ENCODE measurements at places on chromosomes 7 and 10. TPM values are rescaled to one million over a fixed set of nuclear protein-coding genes. Genes with fewer than 3 reads are reported as not detected.

DNA sequence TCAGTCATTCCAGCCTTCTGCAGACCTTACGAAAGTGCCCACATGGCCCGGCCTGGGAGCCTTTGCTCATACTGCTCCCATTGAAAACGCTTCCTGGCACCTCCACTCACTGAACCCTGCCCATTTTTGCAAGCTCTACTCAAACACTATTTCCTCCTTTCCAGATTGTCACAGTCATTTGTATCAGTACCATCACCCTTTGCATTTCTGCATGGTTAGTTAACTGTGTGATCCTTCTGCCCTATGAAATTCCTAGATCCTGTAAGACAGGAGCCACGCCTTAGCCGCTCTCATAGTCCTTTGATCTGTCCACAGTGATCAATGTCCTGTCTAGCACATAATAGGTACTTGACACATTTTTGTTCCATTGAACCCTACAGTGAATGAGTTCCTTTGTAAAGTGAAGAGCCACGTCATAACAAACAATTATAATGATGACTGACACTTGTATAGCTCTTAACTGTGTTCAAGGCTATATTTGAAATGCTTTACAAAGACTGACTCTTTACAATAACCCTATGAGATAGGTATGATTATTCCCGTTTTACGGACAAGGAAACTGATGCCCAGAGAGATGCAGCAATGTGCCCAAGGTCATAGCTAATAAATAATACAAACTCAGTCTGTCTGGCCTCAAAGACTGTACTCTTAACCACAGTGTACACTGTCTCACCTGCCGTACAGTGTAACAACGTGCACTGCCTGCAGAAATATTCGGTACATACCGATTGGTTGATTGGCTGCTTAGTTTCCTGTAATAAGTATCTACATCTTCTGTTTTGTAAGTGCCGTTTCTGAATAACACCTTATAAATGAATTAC is 16.6 kb upstream of the ITIH2 start:
- no peak for DNase-seq

DNA sequence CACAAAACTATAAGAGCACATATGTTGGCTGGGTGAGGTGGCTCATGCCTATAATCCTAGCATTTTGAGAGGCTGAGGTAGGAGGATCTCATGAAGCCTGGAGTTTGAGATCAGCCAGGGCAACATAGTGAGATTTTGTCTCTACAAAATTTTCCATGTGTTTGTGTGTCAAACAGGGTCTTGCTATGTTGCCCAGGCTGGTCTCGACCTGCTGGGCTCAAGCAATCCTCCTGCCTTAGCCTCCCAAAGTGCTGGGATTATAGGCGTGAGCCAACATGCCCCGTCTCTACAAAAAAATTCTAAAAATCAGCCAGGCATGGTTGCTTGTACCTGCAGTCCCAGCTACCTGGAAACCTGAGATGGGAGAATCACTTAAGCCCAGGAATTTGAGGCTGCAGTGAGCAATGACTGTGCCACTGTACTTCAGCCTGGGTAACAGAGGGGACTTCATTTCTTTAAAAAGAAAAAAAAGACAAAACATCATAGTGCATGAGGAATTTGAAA is 28.3 kb downstream of the FZD9 start:
- no peak for DNase-seq

- no peak for DNase-seq
Measured at GRCh38 chr7:3494947-3495346, 193.9 kb downstream of the SDK1 start.

DNA sequence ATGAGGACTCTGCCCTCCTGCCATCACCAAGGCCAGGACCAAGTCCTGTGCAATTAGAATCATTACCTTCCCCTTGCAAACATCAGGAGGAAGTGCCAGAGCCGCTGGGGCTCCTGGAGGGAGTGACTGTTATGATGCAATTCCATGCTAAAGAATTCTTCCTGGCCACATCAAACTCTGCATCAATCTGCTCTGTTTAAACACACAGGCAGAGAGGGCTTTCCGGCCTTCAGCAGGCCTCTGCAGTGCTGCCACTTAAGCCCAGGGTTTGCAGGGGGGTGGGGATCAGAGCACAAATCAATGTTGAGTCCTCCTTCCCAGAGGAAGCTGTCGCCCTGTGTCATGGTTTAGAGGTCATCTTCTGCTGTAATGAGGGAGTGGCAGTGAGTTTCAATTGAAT is 58.1 kb downstream of the CTBP2 start:
- DNase-seq: no peak

DNA sequence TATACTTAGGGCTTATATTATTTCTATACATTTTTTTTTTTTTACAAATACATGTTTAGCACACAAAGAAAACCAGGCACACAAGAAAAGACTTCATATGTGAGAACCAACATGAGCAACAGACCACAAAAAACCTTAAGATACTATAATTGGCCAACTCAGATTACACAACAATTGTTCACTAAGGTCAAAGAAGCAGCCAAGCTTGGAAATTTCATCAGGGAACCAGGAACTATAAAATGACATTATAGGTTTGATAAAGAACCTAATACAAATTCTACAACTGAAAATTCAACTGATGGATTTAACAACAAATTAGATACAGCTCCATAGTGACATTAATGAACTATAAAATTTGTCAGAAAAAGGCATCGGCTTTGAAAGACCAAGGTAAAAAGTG is 4.4 kb upstream of the LUC7L2 start:
- no peak for DNase-seq

- DNase-seq: no peak
Measured at GRCh38 chr10:124484661-124485060, 23.0 kb downstream of the LHPP start.

GRCh38 chr10:129079705-129080104 is 387.3 kb upstream of the MGMT start:
- DNase-seq: no peak

DNA sequence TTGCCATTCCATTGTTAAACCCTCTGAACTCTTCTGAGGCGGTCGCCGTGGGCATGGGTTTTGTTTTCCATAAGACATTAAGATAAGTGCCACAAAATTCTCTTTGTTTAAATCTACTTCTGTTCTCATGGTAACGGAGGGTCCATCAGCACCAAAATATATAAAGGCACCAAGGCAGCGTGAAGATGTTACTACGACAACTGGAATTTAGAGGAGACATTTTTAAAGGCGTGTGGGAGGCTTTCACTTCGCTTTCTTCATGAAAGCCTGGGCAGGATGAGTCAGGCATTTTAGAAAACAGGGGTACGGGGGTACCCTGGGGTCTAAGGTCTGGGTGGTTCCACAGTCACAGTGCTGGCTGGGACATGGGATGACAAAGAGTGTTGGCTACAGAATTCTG is 34.0 kb downstream of the SMKR1 start:
- peak; percentile 7 for DNase-seq

GRCh38 chr10:31242902-31243301 is 76.1 kb upstream of the ZEB1 start:
- DNase-seq: peak; percentile 41

DNA sequence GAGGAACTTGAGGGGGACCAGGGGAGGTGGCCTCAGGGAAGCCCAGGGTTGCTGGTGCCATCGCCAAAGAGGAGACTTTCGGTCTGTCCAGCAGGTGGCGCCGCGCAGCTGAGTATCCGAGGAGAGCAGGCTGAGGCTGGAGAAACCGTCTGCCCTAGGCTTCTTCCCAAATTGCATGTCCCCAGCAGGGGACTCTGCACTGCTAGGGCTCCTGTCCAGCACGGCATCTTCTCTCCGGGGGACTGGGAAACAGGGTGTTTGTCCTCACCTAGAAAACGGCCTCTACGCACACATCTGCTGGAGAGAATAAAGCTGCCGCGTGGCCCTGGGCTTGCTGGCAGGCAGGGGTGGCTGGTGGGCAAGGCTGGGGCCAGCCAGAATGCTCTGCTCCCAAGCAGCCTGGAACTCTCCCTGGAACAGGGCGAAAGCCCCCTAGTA is 161.9 kb downstream of the SH2D4B start:
- peak; percentile 73 for DNase-seq

DNA sequence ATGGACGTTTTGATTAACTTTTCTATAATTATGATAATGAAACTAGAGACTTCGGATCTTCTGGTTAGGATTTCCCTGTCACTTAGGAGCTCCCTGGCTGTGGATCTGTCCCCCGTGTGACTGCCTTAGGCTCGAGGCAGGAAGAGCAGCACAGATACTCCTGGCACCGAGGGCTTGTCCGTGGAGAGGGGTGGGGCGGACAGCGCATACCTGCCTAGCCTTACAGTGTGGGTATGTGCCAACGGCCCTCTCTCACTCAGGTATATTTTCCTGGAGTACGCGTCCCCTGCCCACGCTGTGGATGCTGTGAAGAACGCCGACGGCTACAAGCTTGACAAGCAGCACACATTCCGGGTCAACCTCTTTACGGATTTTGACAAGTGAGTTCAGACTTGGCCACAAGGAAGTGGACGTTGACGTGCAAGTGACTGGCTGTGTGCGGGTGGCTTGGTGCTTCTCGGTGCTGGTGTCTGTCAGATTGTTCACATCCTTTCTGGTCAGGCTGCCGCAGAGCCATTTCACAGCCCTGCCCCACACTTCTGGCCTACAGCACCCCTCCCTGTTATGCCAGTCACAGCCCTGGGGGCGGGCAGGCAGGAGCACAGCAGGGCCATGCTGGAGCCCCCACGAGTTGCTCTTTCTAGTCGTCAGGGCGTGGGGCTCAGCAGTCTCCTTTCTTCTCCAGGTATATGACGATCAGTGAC is 7.9 kb downstream of the EIF3B start:
- DNase-seq: no peak

GRCh38 chr10:47241946-47242867 is 57.8 kb upstream of the GDF10 start:
- no peak for DNase-seq

DNA sequence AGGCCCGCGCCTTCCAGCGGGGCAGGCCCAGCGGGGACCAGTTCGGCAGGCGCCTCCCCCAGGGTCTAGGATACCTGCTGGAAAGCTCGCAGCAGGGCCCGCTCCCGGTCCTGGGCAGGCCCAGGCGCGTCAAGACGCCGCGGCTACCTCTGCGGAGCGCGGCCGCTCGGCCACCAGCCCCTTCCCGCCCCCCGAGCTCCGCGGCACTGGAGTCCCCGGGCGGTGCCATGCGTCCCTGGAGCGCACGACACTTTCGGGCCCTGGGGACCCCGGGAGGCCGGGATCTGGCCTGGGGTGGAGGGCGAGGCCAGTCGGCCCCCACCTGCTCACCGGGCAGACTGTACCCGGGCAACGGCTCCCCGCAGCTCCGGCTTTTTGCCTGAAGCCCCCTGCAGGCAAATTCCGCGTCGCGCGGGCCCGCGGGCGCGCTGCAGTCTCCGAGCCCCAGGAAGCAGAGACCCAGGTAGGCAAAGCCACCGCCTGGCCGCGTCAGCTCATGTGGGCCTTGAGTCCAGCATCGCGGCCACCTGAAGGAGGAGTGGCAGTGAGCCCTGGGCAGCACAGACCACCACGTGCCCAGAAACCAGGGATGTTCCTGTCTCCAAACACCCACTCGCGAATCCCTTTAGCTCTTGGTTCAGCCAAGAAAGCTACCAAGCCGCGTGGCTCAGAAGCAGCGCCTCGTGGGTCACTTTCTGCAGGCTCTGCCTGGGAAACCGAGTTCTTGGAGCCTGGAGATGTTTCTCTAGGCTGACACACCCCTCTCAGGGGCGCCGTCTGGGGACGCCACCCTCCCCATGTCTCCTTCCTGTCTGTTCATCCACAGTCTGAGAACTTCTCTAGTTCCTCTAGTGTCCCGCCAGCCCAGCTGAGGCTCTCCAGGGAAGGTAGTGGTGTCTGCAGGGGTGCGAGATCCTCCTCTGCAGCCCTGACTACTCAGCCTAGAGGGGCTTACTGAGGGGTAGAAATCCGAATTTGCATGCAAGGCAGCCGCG is 46.1 kb upstream of the APBB1IP start:
- DNase-seq: peak; percentile 14

DNA sequence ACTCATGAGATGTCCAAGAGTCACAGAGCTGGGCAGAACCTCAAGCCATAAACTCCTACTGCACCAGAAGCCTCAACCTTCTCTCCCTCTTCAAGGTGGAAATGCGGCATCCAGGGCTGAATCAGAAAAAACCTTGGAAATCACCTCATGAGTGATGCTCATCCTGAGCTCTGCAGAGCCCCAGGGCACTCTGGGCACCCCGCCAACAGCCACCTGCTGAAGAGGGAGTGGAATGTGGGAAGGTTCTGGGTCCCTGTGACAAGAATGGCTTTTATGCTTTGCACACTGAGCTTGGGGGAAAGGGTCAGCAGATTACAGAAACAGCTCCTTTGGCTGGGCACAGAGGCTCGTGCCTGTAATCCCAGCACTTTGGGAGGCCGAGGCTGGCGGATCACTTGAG is 18.8 kb downstream of the NUDT1 start:
- DNase-seq: no peak

DNA sequence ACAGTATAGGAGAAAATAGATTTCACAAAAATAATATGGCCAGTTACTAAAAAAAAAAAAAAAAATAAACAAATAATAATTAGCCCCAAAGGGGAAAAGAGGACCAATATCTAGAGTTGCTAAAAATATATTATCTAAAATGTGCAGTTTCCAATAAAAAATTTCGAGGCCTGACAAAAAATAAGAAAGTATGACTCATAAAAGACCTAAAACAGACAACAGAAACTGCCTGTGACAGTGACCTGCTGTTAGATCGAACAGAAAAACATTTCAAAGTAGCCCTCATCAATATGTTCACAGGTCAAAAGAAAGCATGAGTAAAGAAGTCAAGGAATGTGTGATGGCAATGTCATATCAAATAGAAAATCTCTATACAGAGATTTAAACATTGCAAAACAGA is 11.8 kb upstream of the TSPAN12 start:
- DNase-seq: no peak

- no peak for DNase-seq
Measured at GRCh38 chr10:111990734-111991133, 192.8 kb downstream of the GPAM start.

GRCh38 chr10:64846700-64847099 is 1325.5 kb downstream of the REEP3 start:
- no peak for DNase-seq

DNA sequence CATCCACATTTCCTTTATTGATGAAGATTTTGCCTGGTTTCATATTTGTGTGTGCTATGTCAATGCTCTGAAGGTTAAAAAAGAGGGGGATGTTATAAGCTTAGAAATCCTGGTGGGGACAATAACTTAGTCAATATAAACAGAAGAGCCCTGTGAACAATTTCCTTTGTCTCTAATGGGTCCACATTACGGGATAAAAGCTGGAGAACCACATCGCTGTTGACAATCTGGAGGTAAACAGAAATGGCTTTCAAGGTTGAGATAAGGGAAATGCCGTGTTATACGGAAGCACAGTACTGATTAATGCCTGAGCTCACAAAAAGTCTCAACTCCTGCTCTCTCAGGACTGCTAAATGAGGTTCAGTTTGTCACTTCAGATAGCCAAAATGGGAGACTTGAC is 16.8 kb downstream of the ASAH2 start:
- no peak for DNase-seq

Gene ACTR3C
- 2.8 TPM for total RNA-seq

Gene FAM237B
- total RNA-seq: not detected

Gene PLPP4
- not detected for total RNA-seq

Gene TAS2R5
- 0.74 TPM for total RNA-seq

Gene HNRNPH3
- total RNA-seq: 165 TPM

Gene CCL24
- not detected for total RNA-seq

Gene GJD4
- total RNA-seq: not detected

Gene MSS51
- 1.4 TPM for total RNA-seq
